A549 treated with dexamethasone at 1 μM for 4 hours (cell line): ENCODE measurements at places on chromosomes 3 and 15. TPM values are rescaled to one million over a fixed set of nuclear protein-coding genes. Genes with fewer than 3 reads are reported as not detected.

Gene P2RY1
- total RNA-seq = 0.37 to 0.54 TPM (median 0.45 TPM) in 5 replicates

Gene SCAANT1
- not detected in 5 replicates for total RNA-seq

Gene OIP5
- total RNA-seq = 11.3 to 12.7 TPM (median 12.1 TPM) in 5 replicates

Gene SERPINI2
- total RNA-seq = not detected in 5 replicates

Gene NEK10
- 0.44 to 0.95 TPM (median 0.73 TPM) in 5 replicates for total RNA-seq
